ENCODE measurements at places on chromosomes 6 and 20.

- DNase-seq: peak; percentile 65
Measured at GRCh38 chr20:47319517-47320252, 36.8 kb downstream of the ZMYND8 start.

GRCh38 chr6:31728767-31729514 lies at the start of gene DDAH2:
Gene DDAH2, minus strand, starts transcription at chr6:31729299. Its CDS starts 138 bp downstream, at chr6:31729161.
- peak; percentile 62 for DNase-seq

DNA sequence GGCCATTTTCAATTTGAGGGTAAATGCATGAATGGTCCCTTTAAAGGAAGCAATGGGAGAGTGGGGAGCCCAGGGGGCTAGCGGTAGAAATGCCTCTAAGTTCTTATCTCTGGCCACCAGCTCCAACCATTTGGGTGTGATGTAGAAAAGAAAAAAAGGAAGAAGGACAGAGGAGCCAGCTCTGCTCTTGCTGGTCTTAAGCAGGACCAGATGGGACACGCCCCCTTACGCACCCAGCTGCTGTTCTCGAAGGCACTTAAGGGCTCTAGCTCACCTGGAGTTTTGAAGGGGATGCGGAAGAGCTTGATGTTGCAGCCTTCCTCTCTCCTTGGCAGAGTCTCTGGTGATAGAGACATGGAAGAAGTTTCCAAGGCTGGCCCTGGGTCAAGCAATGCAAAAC lies 59.5 kb upstream of the RNF144B start:
- DNase-seq: no peak

DNA sequence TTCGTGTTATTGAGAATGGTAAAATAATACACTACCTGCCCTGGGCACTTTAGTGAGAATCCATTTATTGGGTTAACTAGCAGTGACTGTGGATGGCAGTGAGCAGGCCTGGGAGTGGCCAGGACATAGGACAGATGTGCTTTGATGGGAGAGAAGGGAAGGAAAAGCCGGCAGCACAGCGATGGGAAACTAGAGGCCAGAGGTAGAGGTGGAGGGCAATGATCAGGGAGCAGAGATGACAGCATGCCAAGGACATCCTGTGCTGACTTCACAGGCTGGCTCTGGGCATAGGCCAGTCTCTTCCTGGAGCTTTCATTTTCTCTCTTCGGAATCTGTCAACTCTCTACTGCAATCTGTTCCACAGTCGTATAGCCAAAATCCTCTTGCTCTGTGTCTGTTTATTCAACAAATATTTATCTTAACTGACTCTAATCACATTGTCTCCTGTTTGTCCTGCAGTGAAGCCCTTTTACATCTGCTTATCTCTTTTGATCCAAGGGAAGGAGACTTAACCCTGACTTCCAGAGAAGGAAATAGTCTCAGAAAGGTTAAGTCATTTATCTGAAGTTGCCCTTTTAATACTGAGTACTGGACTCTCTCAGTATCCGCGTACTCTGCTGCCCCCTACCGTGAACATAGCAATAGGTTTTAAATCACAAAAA lies 18.4 kb upstream of the MMP24 start:
- peak; percentile 77 for DNase-seq

DNA sequence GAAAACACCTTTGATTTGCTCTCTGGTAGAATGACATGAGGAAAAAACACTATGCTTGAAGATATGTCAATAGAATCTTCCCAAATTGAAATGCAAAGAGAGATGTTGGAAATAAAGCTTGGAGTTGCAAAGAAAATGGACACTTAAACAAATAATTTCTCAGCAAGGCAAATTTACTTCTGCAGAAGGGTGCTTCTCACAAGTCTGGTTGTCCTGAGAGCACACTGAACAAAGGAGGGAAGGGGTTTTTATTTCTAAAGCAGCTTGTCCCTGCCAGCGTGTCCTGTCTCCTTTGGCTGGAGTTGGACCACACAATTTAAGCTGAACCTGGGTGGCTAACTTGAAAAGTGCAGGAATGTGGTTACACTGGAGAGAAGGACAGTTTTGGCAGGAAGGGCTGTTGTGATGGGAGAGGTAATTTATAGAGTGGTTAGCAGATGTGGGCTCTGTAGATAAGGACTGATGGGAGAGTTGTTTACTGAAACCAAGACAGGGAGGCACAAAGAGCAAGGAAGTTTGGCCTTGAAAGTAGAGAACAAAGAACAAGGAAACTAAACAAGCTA lies 454.6 kb upstream of the EYS start:
- no peak for DNase-seq

DNA sequence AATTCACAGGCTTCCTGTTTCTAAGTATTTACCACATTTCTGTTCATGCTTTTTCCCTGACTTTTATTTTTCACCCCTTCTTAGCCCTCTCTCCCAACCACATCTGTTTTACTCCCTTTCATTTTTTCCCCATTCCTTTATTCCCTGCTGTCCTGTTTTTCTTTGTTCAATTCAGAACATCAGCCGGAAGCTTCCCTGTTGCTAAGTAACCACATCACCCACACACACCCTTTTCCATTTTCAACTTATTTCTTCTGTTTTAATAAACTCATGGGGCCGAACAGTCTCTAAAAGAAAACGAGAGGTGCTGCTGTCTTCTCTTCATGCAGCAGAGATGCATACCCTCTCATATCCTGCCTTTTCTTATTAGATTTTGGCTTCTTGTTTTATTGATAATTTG lies 53.5 kb upstream of the CEP85L start:
- no peak for DNase-seq

GRCh38 chr20:22680031-22680740 lies 95.8 kb upstream of the FOXA2 start:
- no peak for DNase-seq

DNA sequence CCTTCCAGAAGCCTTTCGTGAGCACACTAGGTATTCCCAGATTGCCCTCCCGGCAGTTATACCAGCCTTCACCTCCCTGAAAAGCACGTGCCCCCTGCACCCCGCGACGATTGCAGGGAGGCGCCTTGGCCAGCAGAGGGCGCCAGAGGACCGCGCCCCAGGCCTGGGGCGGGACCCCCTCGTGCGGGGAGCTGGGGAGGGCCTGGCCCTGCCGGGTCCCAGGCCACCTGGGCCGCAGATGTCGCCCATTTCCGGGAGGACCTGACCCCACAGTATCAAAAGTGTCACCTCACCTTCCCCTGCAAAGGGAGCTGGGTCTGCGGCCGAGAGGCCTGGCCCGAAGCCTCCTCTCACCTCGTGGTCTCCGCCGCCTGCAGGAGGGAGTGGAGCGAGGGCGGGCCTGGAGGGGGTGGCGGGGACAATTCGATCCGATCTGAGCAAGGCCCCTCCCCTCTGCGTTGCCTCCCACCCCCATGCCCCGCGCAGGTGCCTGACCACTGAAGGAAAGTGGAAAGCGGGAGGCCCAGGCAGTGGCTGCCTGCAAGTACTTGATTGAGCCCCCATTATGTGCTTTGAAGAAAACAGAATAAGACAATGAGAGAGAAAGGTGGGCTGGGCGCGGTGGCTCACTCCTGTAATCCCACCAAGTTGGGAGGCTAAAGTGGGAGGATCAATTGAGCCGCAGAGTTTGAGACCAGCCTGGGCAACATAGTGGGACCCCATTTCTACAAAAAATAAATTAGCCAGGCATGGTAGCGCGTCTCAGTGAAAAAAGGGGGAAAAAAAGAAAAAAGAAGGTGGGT lies 3.5 kb upstream of the SNAI1 start:
- DNase-seq: peak; percentile 76

- no peak for DNase-seq
Measured at GRCh38 chr20:25021336-25021735, 28.8 kb upstream of the APMAP start.

GRCh38 chr20:20455926-20456325 lies 88.0 kb downstream of the INSM1 start:
- no peak for DNase-seq

- DNase-seq: no peak
Measured at GRCh38 chr20:39880890-39881289, 808.1 kb downstream of the MAFB start.

GRCh38 chr6:26175428-26176181 lies 88.4 kb downstream of the HFE start:
- no peak for DNase-seq

DNA sequence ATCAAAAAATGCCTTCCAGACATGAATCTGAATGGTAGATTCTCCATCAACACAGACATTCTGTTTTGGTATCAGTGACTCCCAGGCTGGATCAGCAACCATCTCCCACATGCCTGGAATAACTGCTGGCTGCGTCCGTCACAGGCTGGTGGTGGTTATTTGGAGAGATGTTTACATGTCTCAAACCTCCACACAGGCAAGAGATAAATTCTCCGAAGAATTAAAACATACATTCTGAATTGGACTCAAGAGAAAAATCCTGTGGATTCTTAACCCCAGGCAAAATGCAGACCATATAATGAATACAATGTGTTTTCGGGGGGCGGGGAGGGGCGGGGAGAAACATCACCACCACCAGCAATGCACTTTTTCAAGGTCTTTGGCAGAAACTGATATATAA lies 108.2 kb downstream of the THBS2 start:
- no peak for DNase-seq

- no peak for DNase-seq
Measured at GRCh38 chr6:33732385-33732784, 14.3 kb downstream of the IP6K3 start.

DNA sequence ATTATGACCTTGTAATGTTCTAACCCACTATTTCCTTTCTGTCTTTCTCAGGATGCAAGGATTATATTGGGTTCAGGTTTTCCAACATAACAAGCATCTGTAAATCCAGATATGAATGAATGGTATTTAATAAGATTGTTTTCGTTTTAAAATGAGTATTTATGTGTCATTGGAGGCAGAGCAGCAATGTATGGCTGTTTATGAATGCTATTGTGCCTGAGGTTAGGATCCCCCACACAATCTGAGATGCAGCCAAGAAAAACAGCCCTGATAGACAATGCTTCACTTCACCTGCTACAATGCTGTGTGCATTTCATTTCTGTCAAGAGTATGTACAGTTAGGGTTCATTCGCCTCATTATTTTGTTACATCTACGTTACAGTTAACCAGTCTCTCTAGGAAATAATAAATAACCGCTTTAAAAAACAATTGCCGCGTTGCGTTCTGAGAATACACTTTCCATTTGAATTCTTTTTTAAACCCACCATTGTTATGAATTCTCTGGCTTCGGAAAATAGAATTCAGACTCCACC lies 19.6 kb downstream of the TFAP2A start:
- DNase-seq: no peak

DNA sequence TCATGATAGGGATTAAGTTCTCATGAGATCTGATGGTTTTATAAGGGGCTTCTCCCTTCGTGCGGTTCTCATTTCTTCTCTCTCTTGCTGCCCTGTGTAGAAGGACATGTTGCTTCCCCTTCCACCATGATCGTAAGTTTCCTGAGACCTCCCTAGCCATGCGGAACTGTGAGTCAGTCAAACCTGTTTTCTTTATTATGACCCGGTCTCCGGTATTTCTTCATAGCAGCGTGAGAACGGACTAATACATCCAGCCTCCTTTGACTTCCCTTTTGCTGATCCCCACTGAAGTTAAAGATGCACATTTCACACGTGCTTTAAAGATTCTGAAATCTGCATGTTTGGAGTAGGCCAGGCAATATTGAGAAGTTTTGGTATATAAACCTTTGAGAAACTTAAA lies 543.1 kb downstream of the PRKN start:
- no peak for DNase-seq

GRCh38 chr6:44549516-44549915 lies 162.0 kb downstream of the CDC5L start:
- DNase-seq: no peak

DNA sequence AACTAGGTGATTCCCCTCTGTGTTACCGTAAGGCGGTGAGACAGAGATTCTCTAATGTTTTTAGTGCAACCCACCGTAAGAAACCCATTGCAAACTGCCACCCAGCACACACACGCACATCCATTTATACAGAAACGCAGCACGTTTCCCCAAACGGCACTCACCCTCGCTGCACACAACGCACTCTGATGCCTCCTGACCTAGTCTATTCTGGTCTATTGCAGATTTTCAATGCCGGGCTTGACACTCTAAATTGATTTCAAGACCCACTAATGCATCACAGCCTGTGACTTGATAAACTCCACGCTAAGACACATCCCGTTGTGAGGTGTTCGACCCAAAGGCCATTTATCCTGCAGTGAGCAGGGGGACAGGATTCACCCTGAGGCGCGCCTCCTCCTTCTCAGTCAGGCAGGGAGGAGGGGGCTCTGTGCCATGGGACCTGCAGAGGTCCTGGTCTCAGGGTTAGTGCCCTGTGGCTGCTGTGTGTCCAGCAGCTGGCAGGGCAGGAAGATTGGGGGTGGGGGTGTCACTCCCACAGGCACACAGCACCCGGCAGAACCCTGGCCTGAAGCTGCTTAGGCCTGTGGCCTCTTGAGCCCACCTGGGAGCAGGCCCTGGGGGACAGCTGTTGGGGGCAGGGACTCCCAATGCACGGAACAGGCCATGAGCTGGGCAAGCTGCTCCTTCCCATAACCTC lies 335.6 kb downstream of the PREX1 start:
- DNase-seq: no peak

DNA sequence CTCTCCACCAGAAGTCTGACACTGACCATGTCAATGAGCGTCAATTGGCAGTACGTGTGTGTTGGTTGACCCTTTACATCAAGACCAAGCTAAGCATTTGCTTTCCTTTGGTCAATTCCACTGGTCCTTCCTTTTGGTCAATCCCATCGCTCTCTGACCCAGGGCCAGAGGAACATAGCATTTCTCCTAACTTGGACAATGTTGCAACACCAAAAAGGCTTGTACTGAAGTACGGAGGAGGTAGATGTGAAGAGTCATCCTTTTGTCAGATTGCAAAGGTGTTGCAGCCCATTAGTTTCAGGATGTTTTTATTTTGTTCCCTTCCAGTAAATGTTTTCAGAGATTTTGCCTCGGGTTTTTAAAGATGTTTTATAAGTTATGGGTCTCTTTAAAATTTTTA lies 24.6 kb downstream of the EDN1 start:
- no peak for DNase-seq

DNA sequence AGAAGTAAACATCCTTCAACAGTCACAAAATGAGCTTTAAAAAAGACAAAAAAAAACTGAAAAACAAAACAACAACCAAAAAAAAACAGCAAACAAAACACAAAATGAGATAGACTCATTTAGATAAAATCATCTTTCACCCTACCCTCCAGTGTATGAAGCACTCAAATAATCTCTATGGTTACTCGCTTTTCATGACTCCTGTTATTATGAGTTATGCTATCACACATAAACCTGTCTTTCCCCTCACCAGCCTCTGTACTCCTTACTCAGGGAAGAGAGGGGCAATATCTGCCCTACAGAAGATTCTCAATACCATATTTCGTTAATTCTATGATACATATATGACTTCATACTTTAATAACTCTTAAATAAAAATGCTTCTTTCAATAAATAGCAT lies 158.2 kb downstream of the TPBG start:
- no peak for DNase-seq

- no peak for DNase-seq
Measured at GRCh38 chr6:81561731-81562130, 190.8 kb downstream of the TENT5A start.

DNA sequence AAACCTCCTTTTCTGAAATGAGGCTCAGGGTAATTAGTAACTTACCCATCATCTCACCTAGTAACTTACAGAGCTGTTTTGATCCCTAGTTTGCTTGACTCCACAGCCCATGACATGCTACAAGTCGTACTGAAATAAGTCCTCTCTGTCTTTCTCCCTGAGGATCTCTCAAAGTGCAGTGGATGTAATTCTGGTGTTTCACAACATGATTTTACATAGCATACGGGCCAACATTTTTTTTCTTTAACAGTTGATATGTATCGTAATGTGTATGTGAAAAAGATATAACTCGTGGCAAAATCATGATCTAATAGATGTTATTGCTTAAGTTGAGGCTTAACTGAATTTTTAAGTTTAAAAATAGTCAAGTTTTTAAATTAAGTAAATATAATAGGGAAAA lies 45.0 kb downstream of the TSHZ2 start:
- DNase-seq: no peak

- no peak for DNase-seq
Measured at GRCh38 chr6:87667032-87667431, 35.0 kb downstream of the AKIRIN2 start.

Data from ovary (tissue), 10 donors.